ENCODE measurements at places on chromosomes 4 and X.

- no peak for DNase-seq
These were observed 1.2 kb downstream of the NPNT start for GRCh38 chr4:105896461-105896942.

DNA sequence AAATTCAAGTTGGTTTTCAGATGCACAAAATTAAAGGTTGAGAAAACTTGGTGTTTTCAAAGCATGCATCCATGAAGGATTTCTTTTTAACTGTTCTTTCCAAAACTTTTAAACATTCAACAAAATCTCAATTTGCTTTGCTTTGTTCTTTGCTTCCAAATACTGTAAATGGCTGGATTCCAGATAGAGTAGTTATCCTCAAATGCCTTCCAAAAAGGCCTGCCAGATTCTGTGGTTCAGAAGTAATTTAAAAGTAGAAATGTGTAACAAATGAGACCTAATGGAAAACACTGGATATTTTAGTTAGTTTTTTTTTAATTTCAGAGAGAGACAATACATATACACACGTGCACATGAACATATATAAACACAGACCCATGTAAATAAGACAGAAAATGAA is 97.3 kb downstream of the NR3C2 start:
- no peak for DNase-seq

- no peak for DNase-seq
These were observed 59.7 kb downstream of the SH3BGRL start for GRCh38 chrX:81261576-81261975.

DNA sequence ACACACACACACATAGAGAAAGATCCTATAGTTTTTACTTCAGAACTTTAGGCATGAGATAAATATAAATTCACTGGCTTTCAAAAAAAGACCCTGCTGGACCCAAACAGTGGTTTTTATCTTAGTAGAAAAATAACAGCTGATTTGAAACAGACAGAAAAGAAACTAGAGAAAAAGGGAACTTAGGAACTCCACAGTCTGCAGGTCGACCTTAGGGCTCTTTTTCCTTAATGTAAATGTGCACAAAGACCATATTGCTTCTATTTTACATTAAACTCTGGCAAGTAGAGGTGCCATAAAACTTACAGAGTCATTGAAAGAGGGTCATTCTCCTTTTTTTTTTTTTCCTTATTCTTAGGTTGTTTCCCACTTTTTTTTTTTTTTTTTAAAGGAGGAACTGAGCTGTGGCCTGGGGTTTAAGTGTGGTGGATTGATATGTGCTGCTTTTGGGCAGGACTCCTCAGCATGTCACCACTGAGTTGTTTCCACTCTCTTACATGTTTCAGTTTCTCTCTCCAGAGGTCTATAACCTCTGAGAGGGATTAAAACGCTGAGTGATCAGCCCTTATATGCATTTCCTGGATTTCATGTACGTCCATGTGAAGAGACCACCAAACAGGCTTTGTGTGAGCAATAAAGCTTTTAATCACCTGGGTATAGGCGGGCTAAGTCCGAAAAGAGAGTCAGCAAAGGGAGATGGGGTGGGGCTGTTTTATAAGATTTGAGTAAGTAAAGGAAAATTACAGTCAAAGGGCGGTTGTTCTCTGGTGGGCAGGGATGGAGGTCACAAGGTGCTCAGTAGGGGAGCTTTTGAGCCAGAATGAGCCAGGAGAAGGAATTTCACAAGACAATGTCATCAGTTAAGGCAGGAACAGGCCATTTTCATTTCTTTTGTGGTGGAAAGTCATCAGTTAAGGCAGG is 70.8 kb upstream of the PACRGL start:
- DNase-seq, result no peak

DNA sequence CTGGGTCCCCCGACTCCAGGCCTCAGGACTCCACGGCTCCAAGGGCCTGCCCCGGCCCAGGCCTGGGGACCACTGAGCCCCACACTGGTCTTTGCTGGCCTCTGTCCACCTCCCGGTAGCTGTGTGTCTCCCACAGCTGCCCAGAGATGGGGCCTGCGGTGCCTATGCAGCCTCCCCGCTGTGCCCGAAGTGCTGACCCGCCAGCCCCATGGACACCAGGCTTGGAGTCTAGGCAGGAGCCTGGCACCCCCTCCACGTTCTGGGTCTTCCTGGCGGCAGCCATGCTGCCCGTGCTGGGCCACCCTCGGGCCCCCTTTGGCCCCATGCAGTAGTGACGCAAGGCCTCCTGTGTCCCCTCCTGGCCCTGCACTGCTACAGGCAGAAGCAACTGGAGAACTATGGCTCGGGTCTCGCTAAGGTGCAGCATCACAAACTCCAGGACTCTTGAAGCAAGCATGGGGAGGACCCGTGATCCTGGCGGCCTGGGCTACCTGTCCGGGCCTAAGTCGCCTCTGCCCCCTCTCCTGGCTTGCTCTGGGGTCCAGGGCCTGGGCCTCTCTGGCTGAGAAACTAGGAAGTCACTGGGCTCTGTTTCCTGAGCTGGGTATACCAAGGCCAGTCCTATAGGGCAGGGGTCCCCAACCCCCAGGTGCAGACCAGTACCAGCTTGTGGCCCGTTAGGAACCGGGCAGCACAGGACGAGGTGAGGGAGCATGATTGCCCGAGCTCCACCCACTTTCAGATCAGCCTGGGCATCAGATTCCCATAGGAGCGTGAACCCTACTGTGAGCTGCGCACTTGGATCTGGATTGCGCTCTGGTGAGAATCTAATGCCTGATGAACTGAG is 917 bp downstream of the MYL5 start:
- DNase-seq, result no peak

- DNase-seq, result no peak
These were observed 10.1 kb downstream of the STK26 start for GRCh38 chrX:132033166-132033565.

GRCh38 chr4:105108971-105109370 is 37.7 kb upstream of the TET2 start:
- DNase-seq, result no peak

DNA sequence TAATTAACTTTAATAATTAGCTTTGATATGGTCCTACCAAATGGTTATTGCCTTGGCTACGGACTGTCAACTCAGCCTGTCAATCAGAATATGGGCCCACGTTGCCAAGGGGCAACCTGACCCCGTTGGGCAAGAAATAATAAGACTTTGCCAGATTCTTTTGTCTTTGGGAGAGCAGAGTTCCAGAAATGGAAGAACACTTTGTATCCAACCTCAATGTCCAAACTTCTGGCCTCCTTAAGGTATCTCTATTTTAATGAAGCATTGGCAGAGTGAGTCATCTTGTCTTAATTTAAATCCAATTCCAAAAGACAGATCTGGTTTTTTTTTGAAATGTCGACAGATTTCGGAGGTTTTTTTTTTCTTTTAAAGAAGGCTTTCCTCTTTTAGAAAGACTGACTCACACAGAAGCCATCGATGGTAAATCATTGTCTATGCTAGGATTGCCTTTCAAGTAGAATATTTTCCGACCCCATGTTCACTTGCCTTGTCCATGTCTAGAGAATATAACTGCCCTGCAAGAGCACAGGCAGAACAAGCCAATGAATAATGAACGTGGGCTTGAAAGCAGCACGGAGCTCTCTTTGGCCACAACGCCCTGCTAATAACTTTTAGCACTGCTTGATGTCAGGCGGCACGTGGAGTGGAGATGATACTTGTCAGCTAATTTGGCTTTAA is 190.3 kb upstream of the GATB start:
- DNase-seq, result no peak

- DNase-seq, result no peak
These were observed 29.7 kb downstream of the PRRG1 start for GRCh38 chrX:37378830-37379229.

DNA sequence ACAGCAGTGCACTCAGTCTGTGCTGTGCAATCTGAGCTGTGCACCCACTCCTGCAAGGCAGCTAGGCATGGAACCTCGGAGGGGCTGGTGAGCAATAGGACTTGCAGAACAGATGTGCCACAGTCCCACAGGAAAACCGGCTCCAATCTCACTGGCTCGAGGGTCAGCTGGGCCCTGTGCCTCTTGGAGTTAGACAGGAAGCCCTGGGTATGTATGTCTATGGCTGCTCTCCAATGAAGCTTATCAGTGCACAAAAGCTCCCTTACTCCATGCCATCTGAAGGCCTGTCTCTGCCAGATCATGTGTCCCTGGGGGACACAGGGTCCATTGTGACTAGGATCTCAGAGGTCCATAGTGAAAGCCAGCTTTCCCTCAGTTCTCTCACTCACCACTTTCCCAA is 335.8 kb downstream of the SH3BGRL start:
- no peak for DNase-seq

DNA sequence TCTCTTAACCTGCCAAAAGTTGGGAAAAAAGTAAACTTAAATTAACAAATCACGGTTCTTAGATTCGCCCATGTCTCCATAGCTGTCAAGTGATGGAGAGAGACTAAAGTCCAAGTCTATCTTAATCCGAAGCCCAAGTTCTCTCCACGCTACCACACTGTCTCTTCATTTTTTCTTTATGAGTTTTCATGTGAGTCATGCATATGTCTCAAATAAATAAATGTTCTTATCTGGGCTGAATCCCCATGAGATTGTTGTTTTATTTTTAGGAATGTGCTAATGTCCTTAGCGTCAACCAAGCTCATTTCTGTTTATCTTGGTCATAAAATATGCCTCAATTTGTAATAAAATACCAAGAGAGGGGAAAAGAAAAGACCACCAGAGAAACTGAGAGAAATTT is 169.3 kb downstream of the RCHY1 start:
- DNase-seq, result no peak

DNA sequence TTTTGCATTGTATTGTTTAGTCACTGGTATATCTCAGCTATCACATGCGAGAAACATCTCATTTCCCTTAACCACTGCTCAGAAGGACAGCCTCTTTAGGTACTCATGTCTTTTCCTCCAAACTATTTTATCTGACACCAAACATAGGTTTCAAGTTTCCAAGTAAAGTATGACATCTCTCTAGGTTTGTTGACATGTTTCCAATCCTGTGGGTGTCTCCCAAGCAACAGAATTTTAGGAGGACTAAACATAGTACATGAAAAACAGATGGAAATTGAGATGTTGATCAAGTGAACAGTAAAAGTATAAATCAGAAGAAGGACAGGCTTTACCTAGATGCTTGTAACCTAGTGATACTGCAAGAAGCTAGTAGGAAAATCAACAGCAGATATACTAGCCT is 371.4 kb downstream of the DTHD1 start:
- no peak for DNase-seq

- no peak for DNase-seq
These were observed 450.7 kb downstream of the GASK1B start for GRCh38 chr4:157722146-157722545.

- DNase-seq, result no peak
These were observed 49.7 kb downstream of the TMEM156 start for GRCh38 chr4:38982361-38983095.

- DNase-seq, result no peak
These were observed 743.7 kb downstream of the C4orf33 start for GRCh38 chr4:129839687-129840086.

- no peak for DNase-seq
These were observed 161.4 kb downstream of the RAB28 start for GRCh38 chr4:13322681-13323101.

DNA sequence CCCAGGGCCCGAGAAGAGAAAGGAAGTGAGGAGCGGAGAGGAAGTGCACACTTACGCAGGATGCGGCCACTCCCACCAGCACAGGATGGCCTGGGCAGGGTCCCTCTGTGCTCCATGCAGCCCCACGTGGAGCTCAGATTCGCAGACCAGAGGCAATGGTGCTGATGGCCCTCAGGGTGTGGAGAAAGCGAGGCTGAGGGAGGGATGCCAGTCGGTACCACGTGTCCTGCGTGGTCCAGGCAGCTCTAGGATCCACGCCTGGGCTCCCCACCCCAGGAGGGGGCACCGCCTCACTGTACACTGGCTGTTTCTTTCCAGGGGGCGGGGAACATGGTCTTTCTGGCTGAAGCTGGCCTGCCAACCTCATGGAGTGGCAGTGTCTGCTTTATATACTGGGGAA is 241.8 kb downstream of the AFAP1 start:
- no peak for DNase-seq

DNA sequence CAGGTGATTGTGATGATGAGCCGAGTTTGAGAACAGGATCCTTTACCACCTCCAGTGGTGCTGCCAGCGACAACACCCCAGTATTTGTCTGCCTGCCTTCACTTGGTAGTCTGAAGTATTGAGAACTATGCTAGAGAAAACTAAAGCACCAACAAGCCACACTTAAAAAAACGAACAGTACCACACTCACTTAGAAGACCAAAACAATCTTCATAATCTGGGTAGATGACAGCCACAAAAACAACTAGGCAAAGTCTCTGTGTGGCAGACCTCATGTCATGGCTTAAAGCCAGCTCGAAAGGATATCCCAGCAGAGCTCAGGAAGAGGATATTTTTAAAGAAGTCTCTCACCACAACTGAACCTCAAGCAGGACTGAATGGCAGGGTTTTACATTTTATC is 236.0 kb downstream of the GPC3 start:
- DNase-seq, result no peak

DNA sequence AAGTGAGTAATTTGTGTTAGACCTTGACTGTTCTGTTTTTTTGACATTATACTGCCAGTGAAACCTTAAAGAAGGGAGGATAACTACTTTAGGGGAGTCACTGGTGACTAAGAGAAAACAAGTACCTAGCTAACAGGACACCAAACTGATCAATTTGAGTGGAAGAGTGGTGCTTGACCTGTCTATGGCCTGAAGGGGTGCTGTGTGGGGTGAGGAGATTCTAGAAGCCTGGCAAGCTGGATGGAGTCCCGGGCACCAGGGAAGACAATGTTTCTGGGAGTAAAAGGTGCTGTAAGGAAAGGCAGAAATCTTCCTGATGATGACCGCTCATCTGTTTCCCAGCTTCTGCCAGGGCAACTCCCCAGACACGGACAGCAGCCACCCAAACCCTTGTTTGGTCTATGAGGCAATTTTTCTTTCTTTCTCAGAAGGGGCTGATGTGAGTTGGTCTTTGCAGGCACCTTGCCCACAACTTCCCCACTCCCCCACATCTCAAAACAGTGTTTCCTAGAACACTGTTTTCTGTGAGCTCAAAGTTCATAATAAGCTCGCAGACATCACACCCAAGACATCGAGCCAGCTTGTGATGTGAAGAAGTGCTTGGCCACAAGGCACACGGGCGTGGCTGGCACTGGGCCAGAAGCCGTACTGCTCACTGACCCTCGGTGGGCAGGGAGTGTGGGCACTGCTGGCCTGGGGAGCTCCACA is 4.6 kb downstream of the TXK start:
- no peak for DNase-seq

DNA sequence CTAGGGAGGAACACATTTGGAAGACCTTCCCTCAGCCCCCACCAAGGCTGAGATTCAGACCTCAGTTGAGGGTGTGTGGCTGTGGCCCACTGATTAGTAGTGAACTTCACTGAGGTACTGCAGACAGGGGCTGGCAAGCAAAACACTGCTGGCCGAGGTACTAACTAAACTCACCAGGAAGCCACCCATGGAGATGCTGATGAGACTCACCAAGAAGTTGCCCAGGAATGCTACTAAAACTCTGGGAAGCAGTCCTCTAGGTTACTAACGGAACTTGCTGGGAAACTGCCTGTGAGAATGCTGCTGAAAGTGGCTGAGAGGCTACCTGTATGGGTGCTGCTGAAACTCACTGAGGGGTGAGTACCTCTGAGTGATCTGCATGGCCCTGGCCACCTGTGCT is 372.4 kb upstream of the RPS6KA3 start:
- no peak for DNase-seq

- no peak for DNase-seq
These were observed 39.5 kb upstream of the STS start for GRCh38 chrX:7108030-7108429.

- DNase-seq, result no peak
These were observed 47.0 kb upstream of the SPRY1 start for GRCh38 chr4:123349421-123350190.

- DNase-seq, result no peak
These were observed 200.6 kb upstream of the LDB2 start for GRCh38 chr4:17098996-17099395.
